Astrocyte (in vitro differentiated cells and primary cell): ENCODE measurements at places on chromosomes 1 and 21. TPM values are rescaled to one million over a fixed set of nuclear protein-coding genes. Genes with fewer than 3 reads are reported as not detected.

DNA sequence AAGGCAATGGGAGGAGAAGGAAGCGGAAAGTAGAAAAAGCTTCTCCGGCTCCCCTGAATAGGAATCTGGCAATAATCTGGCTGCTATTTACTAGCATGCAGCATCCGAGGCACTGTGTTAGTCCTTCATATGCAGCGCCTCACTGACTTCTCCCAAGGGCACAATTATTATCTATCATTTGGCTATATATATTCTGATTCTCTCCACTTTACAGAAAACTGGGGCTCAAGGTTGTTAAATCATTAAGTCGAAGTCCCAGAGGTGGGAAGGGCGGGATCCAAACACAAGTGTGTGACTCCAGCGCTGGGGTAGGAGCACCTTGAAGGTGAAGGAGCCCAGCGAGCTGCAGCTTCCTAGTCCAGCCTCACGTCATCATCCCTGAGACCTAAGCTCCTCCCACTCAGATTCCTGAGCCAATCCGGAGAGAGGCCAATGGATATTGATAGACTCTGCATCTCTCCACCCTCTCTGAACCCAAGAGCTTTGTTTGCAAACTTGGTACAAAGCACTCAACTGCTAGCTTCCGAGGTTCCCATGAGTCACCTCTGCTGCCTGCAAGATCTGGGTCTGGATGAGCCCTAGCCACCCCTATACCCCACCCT lies 16.6 kb upstream of the EYA3 start:
- peak overlapping the region; percentile 22 for H3K4me3 ChIP-seq
- peaks cover 7% of the 10 kb centered on the region for H3K4me1 ChIP-seq
- DNase-seq: peak; percentile 57
- H3K36me3 ChIP-seq: no peaks in the 10 kb centered on the region

GRCh38 chr1:2486041-2486440 lies 10.0 kb downstream of the PLCH2 start:
- H3K4me3 ChIP-seq: no peak overlapping the region
- H3K36me3 ChIP-seq: no peaks in the 10 kb centered on the region
- H3K27me3 ChIP-seq: no peaks in the 10 kb centered on the region
- DNase-seq: no peak

DNA sequence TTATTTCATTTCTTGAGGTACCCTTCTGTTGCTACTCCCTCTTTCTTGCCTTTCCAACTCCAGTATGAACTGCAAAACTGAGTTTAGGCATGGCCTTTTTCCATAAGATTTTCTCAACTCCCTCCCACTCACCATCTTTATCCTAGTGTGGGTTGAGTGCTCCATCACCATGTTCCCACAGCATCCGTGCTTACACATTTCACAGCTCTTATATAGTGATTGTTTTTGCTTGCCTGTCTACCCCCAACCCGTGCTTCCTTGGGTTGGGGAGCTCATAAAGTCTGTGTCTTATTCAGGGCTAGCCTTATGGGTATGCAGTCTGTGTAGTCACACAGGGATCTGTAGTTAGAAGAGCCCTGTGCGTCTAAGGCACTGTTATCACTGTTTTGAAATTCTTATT lies 68.2 kb upstream of the CCDC190 start:
- H3K4me1 ChIP-seq: no peaks in the 10 kb centered on the region
- DNase-seq: no peak
- no peaks in the 10 kb centered on the region for H3K36me3 ChIP-seq
- H3K27ac ChIP-seq: no peak overlapping the region
- H3K27me3 ChIP-seq: no peaks in the 10 kb centered on the region

GRCh38 chr1:63005812-63006211 lies 221.9 kb downstream of the ATG4C start:
- no peaks in the 10 kb centered on the region for H3K36me3 ChIP-seq
- H3K4me1 ChIP-seq: no peaks in the 10 kb centered on the region
- peaks cover 6% of the 10 kb centered on the region for H3K27me3 ChIP-seq
- no peak overlapping the region for H3K4me3 ChIP-seq
- H3K27ac ChIP-seq: no peak overlapping the region

GRCh38 chr1:75273110-75273509 lies 138.9 kb downstream of the LHX8 start:
- no peak overlapping the region for H3K4me3 ChIP-seq
- H3K4me1 ChIP-seq: peaks cover 11% of the 10 kb centered on the region
- H3K27ac ChIP-seq: no peak overlapping the region
- H3K27me3 ChIP-seq: no peaks in the 10 kb centered on the region
- DNase-seq: no peak

DNA sequence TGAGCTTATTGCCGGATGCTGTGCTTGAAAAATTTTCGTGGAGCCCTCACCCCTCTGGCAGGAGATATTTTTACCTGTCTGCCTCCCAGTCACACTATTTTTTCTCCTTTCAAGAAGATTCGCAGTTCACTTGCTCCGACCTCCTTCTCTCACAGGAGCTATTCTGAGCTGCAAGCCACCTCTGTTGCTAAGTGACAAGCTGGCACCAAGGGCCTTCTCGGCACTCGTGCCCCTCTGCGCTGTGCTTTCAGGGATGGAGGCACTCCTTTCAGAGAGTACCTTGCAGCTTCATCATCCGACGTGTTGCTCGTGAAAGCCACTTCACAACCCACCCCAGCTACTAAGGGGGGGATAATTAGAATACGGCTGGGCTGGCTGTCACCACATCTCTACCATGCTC lies 11.6 kb downstream of the SLC6A17 start:
- no peak overlapping the region for H3K4me3 ChIP-seq
- no peak for DNase-seq
- no peaks in the 10 kb centered on the region for H3K4me1 ChIP-seq
- no peaks in the 10 kb centered on the region for H3K36me3 ChIP-seq
- H3K27me3 ChIP-seq: peaks cover 4% of the 10 kb centered on the region

DNA sequence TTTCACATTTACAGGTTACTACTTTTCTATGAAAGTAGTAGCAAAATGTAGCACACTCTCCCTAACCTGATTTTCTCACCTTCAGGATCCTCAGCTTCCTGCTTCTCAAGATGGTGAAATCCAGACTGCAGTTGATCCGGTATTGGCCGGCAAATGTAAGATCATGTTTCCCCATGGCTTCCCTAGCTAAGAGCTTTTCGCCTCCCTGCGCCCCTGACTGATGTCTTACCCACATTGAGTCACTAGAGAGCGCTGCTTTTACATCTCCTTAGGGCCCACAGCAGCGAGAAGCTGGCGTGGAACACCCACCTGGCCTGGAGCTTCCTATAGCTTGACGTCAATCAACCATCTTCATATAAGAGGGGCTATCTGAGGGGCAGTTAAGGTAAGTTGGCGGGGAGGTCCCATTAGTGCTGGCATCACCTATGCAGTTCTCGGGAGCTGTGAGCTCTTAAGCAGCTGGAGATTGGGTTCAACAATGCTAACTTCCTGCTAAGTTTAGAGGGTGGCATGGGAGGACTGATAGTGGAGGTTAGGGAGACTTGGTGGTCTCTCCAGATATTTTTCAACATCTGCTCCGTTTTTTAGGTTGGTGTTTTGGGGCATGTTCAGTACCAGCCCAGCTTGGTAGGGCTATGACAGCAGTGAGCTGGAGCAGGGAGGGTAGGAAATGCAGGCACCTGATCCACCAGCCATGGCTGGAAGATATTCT lies 5.5 kb downstream of the PTPN7 start:
- peaks cover 5% of the 10 kb centered on the region for H3K4me1 ChIP-seq
- H3K27ac ChIP-seq: no peak overlapping the region
- peak; percentile 49 for DNase-seq

GRCh38 chr1:22426781-22427180 lies 24.9 kb upstream of the ZBTB40 start:
- H3K27me3 ChIP-seq: peaks cover 4% of the 10 kb centered on the region
- no peak overlapping the region for H3K4me3 ChIP-seq
- H3K27ac ChIP-seq: no peak overlapping the region

- H3K27ac ChIP-seq: no peak overlapping the region
- DNase-seq: peak; percentile 21
- no peaks in the 10 kb centered on the region for H3K36me3 ChIP-seq
- no peaks in the 10 kb centered on the region for H3K27me3 ChIP-seq
- H3K4me1 ChIP-seq: peaks cover 7% of the 10 kb centered on the region
- H3K4me3 ChIP-seq: no peak overlapping the region
Measured at GRCh38 chr1:61138921-61139774, 56.8 kb downstream of the NFIA start.

- no peak overlapping the region for H3K4me3 ChIP-seq
- no peaks in the 10 kb centered on the region for H3K4me1 ChIP-seq
- peak; percentile 6 for DNase-seq
- no peak overlapping the region for H3K27ac ChIP-seq
- H3K27me3 ChIP-seq: no peaks in the 10 kb centered on the region
Measured at GRCh38 chr1:2493691-2494322, 17.7 kb downstream of the PLCH2 start.

GRCh38 chr1:171784784-171785183 lies 3.3 kb downstream of the METTL13 start:
- H3K27me3 ChIP-seq: no peaks in the 10 kb centered on the region
- no peak overlapping the region for H3K4me3 ChIP-seq
- H3K27ac ChIP-seq: no peak overlapping the region
- peaks cover 10% of the 10 kb centered on the region for H3K4me1 ChIP-seq

The MLLT11 gene
- total RNA-seq: 69.3 and 77.4 TPM in 2 replicates

The OR2T2 gene
- total RNA-seq: not detected in 2 replicates
